ENCODE measurements at places on chromosomes 5 and 9.

GRCh38 chr9:114969269-114969668 is 38.9 kb upstream of the TNFSF8 start:
- no peak for DNase-seq

GRCh38 chr9:72332351-72332750 is 32.7 kb downstream of the ZFAND5 start:
- no peak for DNase-seq

DNA sequence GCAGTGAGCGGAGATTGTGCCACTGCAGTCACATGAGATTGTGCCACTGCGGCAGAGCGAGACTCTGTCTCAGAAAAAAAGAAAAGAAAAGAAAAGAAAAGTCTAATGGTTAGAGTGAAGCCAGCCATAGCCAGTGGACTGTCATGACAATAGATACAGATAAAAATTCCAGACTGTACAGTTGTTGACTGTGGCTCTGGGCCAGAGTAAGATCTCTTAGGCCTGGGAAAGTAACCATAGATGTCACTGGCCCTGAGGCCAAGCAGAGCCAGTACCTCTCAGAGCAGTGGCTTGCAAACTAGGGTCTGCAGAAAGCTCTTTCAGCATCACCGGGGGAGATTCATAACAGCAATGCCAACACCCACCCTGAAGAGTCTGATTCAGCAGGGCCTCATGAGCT is 44.1 kb upstream of the SUB1 start:
- DNase-seq, result no peak

GRCh38 chr9:88641456-88642240 is 106.7 kb downstream of the NXNL2 start:
- DNase-seq, result no peak

- DNase-seq, result no peak
Measured at GRCh38 chr5:1050423-1051365, 42.1 kb downstream of the NKD2 start.

Measured in left renal cortex interstitium (tissue), 4 donors.